ENCODE measurements at places on chromosomes 5 and 9.

- no peak for DNase-seq
These were observed 60.7 kb downstream of the NRG2 start for GRCh38 chr5:139982157-139982974.

DNA sequence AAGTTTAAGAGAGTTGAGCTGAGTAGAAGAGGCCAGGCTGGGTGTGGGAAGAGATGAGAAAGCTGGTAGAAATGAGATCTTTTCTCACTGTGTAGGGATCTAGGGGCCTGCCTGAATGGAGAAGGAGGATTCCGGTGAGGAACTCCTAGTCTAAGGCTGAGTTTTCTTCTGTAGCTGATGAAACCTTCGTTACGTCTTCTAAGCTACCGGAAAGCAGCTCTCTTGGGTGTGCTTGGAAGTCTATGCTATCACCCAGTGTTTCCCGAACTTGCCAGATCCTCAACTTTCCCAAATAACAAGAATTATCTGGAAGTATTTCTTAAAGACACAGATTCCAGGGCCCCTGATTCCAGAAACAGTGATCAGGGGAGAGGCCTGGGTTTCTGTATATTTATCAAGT, 55.4 kb upstream of the TNFSF15 start:
- DNase-seq, result no peak

DNA sequence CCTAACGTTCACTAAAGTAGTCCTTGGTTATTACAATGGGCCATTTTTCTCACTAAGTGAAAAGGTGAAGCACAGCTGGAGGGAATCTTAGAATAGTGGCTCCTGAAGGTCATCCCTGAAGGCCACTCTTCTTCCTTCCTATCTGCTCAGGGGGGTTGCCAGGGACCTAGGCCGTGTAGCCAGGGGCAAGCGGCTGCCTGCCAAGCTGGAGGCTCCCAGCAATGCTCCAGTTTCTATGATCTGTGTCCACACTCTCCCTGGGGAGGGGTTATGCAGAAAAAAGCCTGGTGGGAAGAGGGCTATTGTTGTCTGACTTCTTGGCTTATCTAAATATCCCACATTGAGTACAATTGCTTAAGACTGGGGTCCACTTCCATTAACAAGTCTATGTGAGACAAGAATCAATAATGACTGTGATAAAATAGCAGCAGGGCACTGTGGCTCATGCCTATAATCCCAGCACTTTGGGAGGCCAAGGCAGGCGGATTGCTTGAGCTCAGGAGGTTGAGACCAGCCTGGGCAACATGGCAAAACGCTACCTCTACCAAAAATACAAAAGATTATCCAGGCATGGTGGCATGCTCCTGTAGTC, 3.8 kb downstream of the NMRK1 start:
- DNase-seq, result no peak

GRCh38 chr5:178290376-178290775, 57.8 kb upstream of the PHYKPL start:
- no peak for DNase-seq

GRCh38 chr9:90457386-90458190, 185.0 kb downstream of the DIRAS2 start:
- no peak for DNase-seq

- DNase-seq, result peak; percentile 10
These were observed 31.4 kb upstream of the BRD3 start for GRCh38 chr9:134099123-134099761.

DNA sequence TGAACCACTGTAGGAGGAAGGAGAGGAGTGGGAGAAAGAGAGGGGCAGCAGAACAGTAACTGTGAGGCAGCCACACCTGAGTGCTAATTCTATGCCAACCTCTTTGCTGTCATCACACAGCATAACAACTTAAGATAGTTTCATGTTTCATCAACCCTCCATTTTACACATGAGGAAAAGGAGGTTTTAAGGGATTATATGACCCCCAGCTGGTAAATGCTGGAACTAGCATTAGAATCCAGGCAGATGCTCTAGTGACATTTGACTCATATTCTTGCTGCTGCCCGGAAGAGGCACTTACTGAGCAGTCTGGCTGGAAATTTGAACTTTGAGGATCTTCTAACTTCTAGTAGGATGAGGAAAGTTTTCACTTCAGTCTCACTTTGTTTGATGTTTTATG, 24.1 kb upstream of the VLDLR start:
- DNase-seq, result no peak

- DNase-seq, result no peak
These were observed 65.3 kb upstream of the RUSC2 start for GRCh38 chr9:35424356-35425352.

- DNase-seq, result no peak
These were observed 2216.6 kb upstream of the WWC1 start for GRCh38 chr5:166074582-166075481.

- DNase-seq, result no peak
These were observed 102.7 kb upstream of the CD180 start for GRCh38 chr5:67299231-67299735.

DNA sequence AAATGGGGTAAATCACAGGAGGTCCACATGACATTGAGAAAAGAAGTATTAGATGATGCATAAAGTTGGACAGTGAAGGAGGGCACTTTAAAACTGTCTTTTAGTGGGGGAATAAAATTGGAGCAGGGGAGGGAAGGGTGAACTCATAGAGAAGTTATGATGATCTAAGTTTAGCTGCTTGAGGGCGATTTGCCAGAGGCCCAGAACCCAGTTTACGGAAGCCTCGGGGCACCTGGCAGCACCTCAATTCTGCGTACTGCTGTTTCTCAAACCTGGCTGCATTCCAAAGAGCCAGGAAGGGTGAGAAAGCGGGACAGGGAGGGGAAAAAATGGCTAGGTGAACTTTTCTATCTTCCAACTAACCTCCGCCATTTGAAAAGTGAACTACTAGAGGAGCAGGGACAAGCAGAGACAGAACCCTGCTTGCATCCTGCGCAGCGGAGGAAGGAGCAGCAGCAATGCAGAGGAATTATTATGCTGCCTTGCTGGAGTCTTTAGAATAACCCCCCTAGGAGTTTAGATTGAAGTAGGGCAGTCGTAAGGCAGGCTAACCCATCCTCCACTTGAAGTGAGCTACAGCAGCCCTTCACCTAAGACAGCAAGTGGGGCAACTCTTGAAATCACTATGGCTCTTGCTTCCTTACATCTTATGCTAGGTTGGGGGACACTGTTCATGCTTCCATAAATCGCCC, 316.8 kb downstream of the BRINP1 start:
- DNase-seq, result no peak

- DNase-seq, result no peak
These were observed 12.6 kb upstream of the DPYSL3 start for GRCh38 chr5:147522435-147522834.

DNA sequence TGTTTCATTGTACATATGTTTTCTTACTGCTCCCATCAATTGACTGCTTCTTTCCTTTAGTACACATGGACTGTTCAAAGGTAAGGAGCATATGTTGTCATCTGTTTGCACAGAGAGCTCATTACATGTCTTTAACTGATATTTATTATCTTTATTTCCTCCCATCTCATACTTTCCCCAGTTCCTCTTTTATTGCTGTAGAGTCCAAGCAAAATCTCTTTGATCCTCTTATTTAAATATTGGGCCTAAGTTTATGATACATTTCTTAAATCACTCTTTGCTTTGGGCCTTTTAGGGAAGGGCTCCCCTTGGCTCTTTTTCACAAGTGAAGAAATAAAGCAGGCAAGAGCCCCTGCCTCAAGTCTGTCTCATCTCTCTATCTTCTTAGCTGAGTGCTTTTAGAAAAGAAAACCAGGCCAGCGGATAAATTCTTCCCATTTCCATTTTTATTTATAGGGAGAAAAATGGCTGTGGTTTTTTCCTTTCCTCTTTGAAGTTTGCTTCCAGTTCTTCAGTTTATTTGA, 152.4 kb downstream of the DOCK2 start:
- DNase-seq, result no peak

DNA sequence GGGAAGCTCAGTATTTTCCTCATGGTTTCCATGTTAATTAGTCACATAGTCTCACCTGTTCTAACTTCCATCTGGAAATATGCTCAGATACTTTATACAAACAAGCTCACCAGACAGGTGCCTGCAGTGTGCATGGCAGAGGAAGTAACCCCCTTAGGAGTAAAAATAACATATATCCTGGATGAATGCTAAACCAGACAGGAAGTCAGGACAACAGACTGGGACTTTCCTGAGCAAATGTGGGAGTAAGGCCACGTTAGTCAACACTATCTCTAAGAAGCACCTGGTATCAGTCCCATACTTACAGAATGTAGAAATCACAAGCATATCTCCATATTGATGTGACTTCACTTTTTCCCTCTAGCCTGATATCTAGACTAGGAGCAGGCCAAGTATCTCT, 128.4 kb downstream of the SEC61B start:
- DNase-seq, result no peak

DNA sequence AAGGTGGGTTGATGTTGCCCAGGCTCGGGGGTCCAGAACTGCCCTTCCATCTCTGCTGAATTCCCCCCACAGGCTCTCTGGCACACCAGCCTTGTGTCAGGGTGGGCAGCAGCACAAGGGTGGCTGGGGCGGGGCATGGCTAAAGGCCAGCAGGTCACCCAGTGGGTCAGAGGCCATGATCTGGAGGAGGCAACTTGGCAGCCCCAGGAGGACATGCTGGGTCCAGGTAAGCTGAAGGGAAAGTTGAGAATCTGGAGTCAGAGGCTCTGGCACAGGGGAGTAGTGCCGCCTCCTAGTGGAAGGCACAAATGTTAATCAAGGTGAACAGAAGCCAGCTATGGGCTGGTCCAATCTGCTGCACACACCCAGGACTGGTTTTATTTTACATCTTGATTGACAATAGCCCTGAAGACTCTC, 6.2 kb downstream of the TMEM8B start:
- DNase-seq, result no peak

DNA sequence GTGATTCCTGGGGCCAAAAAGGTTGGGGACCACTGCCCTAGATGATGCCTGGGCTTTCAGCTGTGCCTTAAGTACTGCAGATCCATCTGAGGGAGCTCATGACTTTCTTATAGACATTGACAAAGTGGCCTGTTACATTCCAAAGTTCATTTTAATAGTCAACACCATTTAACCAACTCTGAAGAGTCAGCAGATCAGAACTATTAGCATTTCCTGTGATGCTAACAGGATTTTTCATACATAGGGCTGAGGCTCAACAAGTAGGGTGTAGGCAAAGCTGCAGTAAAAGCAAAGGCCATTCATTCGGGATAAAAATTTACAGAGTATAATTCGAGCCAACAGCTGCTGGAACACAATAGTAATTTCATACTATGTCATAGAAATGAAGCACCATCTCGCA, 105.4 kb downstream of the LPAR1 start:
- no peak for DNase-seq

- no peak for DNase-seq
These were observed 38.9 kb upstream of the DAB2IP start for GRCh38 chr9:121612511-121612998.

GRCh38 chr9:114226246-114227055, 71.1 kb downstream of the COL27A1 start:
- no peak for DNase-seq

DNA sequence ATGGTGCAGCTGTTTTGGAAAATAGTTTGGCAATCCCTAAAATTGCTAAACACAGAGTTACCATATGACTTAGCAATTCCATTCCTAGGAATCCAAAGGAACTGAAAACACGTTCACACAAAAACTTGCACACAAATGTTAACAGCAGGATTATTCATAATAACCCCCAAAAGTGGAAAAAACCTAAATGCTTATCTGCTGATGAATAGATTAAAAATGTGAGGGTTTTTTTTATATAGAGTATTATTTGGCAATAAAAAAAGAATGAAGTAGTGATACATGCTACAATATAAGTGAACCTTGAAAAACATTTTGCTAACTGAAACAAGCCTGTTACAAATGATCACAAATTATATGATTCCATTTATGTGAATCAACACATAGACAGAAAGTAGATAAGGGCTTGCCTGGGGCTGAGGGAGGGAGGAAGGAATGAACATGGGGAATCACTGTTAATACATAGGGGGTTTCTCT, 45.1 kb upstream of the TRIO start:
- no peak for DNase-seq

- DNase-seq, result no peak
These were observed 19.4 kb downstream of the CSF1R start for GRCh38 chr5:150066901-150067396.

- DNase-seq, result no peak
These were observed 16.4 kb upstream of the RUFY1 start for GRCh38 chr5:179533907-179534306.

GRCh38 chr5:1108023-1108864, 3.6 kb downstream of the SLC12A7 start:
- DNase-seq, result no peak

GRCh38 chr5:135328128-135328687, 70.8 kb downstream of the MACROH2A1 start:
- DNase-seq, result no peak

DNA sequence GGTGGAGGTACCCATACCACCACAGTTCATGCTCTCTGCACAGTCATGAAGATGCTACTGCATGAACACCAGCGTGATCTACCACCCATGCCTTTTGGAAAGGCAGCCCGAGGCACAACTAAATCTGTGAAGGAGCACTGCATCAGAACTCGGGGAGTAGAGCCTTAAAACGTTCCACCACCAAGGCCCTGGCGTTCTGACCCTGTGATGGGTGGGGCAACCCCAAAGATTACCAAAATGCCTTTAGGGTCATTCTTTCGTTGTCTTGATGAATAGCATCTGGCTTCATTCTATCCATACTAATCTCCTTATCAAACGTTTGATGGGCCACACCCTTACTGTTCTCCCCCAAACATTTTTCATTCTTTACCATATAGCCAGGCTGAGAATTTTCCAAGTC, 97.9 kb downstream of the ADAMTS6 start:
- no peak for DNase-seq

GRCh38 chr9:136046554-136046920, 48.6 kb downstream of the NACC2 start:
- DNase-seq, result no peak

DNA sequence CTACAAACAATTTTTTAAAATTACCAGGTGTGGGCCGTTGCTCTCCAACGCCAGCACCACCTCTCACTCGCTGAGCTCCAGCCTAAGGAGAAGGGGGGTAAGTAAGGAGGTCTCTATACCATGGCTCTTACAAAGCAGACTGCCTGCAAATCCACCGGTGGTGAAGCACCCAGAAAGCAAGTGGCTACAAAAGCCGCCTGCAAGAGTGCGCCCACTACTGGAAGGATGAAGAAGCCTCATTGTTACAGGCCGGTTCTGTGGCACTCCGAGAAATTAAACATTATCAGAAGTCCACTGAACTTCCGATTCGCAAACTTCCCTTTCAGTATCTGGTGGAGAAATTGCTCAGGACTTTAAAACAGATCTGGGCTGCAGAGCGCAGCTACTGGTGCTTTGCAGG, 46.0 kb downstream of the CDO1 start:
- DNase-seq, result no peak
